CD4-positive, alpha-beta T cell treated with Interleukin-10 for 1 hour (primary cell): ENCODE measurements at places on chromosomes 5 and 9.

DNA sequence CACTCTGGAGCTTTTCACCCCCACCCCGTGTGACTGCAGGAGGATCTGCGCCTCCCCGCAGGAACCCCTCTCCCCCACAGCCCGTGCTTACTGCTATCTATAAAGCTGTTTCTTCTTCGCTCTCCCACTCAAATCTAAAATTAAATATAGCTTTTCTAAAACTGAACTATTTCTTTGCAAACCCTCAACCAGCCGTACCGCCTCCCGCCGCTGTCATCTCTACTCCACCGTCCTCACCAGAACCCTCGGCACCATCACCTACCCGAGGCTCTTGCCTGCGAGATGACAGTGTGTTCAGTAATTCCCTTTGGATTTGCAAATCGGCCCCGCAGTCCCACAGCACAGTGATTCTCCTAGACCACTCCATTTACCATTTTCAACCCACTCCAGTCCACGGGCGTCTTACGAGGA lies 13.6 kb downstream of the LPCAT1 start:
- no peak for DNase-seq

GRCh38 chr9:110555551-110556331 lies 23.8 kb downstream of the SVEP1 start:
- DNase-seq: no peak

GRCh38 chr5:79685627-79686026 lies 4.0 kb upstream of the CMYA5 start:
- DNase-seq: no peak

- DNase-seq: no peak
Observed at GRCh38 chr9:7132605-7133004, 374.8 kb downstream of the KDM4C start.

GRCh38 chr9:136292591-136293448 lies 11.1 kb downstream of the CCDC187 start:
- no peak for DNase-seq

GRCh38 chr9:129694243-129694646 lies 28.8 kb downstream of the PRRX2 start:
- no peak for DNase-seq

DNA sequence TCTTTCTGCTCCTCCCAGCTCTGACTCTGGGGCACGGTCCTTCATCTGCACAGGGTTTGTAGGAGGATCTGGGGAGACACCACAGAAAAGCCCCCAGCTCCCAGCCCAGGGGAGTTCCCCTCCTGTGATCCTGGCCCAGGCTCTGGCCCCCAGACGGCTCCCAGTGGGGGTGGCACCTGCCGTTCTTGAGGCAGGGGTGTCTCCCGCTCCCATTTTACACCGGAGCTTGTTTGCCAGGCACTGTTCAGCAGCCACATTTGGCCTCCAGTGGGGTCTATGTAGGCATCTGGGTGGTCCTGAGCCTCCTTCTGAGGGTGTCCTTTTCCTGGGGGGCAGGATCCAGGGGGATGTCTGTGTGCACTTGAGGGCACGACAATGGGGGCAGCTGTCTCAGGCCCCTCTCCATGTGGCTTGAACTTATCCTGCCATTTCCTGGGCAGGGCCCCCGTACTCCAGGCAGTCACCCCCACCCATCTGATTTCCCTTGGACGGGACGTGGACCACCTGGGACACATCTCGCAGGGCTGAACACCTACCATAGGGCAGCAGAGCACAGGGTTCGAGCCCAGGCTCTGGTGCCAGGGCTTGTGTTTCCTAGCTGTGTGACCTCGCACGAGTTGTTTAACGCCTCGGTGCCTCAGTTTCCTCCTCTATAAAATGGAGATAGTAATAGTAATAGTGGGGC lies 275.0 kb upstream of the MVB12B start:
- no peak for DNase-seq

DNA sequence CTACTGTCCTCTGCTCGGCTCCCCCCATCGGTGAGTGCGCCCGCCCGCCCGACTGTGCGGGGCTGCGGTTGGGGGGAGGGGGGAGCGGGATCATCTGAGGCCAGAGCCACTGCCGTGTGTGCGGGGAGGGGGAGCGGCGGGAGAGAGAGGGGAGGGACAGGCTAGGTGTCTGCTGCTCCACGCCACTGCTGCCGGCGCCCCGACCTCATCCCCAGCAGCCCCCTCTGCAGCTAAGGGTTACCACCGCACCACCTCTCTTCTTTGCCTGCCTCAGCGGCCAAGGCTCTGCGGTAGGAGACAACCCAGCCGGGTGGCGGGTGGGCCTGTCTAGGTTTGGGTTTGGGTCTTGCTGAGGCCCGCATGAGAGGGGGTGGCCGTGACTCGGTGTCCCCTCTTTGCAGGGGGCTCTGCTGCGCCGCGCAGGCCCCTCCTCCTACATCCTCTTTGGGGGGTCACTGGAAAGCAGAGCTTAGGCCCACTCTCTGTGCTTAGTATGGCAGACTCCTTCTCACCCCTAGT lies 670 bp upstream of the PURA start:
- DNase-seq: peak; percentile 37

GRCh38 chr5:31855134-31856040 lies 216.5 kb downstream of the PDZD2 start:
- DNase-seq: no peak

GRCh38 chr9:126558051-126558665 lies 55.6 kb upstream of the LMX1B start:
- DNase-seq: peak; percentile 69

DNA sequence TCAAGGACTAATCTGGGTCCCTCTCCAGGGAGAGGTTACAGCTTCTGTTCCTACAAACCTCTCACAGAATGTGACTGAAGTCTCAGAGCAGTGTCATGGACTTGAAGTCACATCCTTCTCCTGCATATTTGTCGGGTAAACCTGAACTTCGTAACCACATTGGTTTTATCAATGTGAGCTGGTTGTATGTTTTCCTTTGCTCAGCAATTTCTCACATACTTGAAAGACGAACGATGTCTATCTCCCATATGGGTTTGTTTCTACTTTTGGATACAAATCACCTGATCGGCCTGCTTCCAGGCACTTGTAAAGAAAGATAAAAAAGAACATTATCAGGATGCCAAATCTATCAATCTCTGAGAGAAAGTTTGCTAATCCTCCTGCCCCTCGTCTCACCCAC lies 411.0 kb downstream of the SPOCK1 start:
- no peak for DNase-seq

DNA sequence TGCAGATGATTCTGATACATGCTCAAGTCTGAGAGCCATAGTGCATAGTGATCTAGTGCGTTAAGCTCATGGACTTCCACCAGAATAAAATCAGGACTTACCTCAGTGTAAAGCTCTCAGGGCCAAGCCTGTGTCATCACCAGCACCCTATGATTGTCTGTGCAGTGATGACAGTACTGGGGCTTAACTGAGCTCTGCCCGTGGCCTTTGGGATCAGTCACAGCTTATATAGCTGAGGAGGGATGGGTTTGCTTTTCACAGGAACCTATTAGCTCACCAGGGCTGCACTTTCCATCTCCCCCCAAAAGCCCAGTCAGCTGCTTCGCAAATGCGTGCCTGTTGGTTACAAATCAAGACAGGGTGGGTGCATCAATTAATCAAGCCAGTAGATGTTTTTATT lies 246.9 kb downstream of the NR3C1 start:
- DNase-seq: no peak

DNA sequence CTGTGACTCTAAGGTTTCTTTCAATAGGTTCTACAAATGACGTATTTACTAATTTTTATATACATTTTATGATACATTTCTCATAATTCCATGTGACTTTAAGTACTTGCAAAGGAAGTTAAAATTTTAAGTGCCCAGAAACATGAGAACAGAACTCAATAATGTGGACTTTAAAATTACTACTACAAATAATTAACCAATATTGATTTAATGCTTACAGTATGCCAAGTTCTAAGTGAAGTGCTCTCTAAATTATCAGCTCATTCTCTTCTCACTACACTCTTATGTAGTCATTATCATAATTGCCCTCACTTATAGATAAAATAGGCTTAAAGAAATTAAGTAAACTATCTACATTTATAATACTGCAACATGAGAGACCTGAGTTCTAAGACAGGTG lies 1690.7 kb upstream of the CDH9 start:
- DNase-seq: no peak

GRCh38 chr9:5510989-5511388 lies 658 bp downstream of the PDCD1LG2 start:
- no peak for DNase-seq

DNA sequence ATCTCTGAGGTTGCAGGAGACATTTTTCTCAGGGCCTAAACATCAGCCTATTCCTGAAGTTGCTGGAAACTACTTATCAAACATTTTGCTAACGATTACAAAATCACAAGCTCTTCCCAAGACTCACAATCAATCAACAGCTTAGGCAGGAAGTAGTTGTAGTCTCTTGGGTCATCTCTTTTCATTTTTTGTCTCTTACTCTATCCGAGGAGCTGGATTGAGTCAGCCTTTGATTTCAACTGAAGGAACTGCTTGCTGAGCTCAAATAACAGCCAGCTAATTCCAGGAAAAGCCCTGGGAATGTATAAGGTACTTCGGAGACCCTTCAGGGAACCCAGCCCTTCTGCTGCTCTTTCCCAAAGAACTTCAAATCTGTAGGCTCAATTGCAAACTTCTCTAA lies 398.9 kb downstream of the PLK2 start:
- DNase-seq: no peak

DNA sequence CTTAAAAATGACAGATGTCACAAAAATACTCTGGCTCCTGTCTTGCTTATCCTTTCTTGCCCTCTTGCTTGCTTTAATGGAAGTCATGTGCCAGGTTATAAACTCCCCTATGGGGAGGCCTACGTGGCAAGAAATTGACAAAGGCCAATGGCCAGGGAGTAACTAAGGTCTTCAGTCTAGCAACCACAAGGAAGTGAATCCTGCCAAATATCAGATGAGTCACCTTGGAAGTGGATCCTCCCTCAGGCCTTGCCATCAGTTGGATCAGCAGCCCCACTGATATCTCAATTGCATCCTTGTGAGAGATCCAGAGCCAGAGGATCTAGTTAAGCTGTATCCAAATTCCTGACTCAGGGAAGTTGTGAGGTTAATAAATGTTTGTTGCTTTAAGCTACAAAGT lies 82.8 kb downstream of the CAAP1 start:
- DNase-seq: no peak

- no peak for DNase-seq
Observed at GRCh38 chr5:113201715-113202114, 225.1 kb downstream of the DCP2 start.

- no peak for DNase-seq
Observed at GRCh38 chr9:12718482-12719026, 25.4 kb downstream of the TYRP1 start.

GRCh38 chr5:36606428-36607113 lies at the start of gene SLC1A3:
TSS of gene SLC1A3 (plus strand) at chr5:36606606. CDS start at chr5:36608424, 1,818 bp downstream.
- DNase-seq: no peak

- no peak for DNase-seq
Observed at GRCh38 chr9:136711751-136712689, at the start of gene DIPK1B. TSS of gene DIPK1B (plus strand) at chr9:136712572. CDS start at chr9:136712666, 94 bp downstream.

DNA sequence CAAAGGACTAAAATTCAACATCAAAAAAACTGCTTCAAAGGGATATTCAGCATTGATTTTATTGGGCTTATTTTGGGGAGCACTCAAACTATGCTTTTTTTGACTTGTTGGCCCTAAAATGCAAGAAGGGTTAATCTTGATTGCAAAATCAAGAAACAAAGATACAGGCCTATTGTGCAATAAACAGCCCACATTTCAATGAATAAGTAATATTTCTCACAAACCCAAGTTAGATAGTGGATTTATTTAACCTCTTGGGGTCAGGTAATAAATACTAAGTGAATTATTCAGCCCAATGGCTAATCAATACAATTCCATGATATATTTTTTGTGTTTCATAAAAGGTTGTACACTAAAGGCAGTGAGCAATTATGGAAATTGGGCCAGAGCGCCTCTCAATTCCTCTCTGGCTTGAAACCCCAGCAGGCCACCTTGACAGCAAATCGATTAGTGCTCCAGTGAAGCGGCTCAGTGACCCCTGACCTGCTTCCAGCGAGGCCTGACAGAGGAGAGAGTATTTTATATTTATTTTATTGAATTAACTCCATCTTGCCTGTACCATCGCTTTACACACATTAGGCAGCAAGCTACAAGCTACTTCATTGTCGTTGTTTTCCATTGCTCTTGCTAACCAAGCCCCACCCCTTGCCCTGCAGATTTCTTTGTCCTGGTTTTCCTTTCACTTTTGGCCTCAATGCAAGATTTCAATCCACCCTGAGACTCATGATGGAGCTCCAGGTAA lies 65.5 kb downstream of the EBF1 start:
- no peak for DNase-seq

- DNase-seq: no peak
Observed at GRCh38 chr5:11000515-11001353, 239.7 kb upstream of the DAP start.

GRCh38 chr5:121608826-121609225 lies 242.9 kb upstream of the FTMT start:
- no peak for DNase-seq

GRCh38 chr5:122264610-122265009 lies 47.4 kb upstream of the SNCAIP start:
- no peak for DNase-seq

DNA sequence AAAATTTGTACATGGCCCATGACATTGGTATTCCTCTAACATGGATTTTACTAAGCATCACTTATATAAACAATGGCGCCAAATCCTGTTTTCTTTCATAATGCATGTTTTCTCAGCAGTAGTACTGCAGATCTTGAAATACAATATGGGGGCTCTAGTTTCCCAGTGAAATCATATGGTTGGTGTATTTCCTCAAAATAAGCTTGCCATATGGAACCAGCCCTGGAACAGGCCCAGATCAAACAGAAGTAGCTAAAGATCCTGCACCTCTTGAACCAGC lies 163.9 kb downstream of the ZNF608 start:
- no peak for DNase-seq

DNA sequence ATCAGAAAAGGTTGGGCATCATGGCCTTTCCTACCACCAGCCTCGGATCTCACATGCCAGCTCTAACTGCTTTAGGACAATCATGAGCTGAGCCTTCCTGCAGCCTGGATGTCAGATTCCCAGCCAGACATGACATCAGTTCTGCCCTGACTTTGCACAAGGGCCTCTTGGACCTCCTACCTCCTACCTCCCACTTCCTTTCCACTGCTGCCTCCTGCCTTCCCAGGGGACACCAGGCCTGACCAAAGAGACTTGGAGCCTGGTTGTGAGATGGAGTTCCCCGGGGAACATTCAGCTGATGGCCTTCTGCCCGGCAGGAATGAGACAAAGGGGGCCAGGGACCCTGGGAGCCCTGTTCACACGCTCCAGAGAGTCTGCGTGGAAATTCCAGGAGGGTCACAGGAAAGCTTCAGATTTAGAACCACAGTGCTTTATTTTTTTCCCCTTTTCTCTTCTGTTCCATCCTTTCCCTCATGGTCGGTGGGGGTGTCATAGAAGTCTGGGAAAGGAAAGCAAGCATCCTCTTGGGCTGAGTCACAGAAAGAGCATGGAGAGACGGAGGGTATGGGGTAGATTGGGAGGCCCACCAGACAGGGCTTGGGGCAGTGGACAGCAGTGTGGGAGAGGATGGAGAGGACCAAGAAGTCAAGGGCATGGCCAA lies 35.4 kb upstream of the IL17B start:
- no peak for DNase-seq
